ENCODE measurements at places on chromosomes 1 and 21.

GRCh38 chr1:183251101-183251958 is 65.3 kb downstream of the LAMC2 start:
- no peak for DNase-seq

- no peak for DNase-seq
These were observed 317.6 kb downstream of the PRDM2 start for GRCh38 chr1:14017531-14017961.

DNA sequence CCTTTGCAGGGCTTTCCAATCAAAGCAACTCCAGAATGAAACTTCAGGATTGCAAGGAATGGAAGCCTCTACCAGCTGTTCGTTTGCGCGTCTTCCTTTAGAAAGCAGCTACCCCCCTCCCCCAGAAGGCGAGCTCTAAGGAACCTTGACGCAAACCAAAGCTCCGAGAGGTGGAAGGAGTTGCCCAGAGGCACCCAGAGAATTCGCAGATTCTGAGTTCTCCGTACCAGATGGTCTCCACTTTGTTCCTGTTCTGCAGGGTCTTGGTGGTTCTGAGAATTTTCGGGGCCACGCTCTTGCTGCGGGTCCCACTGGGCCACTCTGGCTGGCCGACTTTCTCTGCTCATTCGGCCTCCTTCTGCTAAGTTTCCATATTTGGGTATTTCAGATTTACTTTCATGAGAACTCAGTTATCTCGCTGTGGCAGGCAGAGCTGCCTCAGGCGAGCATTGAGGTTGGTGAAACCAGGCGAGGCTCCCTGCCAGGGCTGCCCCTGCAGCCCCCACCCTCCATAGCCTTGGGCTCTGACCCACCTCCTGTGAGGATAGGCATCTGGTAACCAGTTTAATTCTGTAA is 801 bp downstream of the TRAF5 start:
- DNase-seq = no peak

DNA sequence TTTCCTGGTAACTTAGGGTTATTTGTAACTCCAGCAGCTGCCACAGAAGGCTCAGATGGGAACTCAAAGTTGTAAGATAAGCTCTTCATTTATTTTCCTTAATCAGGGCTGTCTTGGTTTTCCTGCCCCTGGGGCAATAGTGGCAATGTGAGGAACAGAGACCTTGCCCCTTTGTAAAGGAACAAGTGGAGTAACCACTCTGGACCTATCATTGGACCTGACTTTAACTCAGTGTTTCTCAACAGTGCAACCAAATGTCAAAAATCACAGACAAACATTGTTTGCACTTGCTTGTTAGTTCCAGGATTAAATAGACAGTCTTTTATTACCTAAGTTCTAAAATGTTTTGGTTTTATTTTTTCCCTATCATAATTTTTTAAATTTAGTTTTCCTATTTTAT is 2.8 kb upstream of the FMO3 start:
- no peak for DNase-seq

GRCh38 chr1:24505816-24506215 is 3.2 kb downstream of the RCAN3 start:
- no peak for DNase-seq

DNA sequence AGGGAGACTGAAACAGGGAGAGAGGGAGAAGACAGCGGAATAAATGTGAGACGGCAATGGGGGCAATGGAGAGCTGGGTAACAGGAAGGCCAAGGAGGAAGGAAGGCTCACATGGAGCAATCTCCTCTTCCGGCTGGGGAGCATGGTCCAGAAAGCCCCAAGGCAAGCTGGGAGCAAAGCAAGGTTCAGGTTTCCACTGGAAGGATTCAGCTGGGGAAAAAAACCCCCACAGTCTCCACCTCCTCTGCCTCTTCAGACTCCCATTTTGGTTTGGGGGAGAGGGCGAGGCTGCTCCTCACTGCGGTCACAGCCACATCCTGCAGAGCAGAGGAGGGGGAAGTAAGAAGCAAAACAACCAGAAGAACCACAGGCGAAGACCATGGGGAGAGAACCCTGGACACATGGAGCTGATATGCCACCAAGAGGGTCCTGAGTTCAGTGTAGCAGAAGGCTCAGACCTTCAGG is 650 bp downstream of the TNFAIP8L2 start:
- DNase-seq = peak; percentile 60

DNA sequence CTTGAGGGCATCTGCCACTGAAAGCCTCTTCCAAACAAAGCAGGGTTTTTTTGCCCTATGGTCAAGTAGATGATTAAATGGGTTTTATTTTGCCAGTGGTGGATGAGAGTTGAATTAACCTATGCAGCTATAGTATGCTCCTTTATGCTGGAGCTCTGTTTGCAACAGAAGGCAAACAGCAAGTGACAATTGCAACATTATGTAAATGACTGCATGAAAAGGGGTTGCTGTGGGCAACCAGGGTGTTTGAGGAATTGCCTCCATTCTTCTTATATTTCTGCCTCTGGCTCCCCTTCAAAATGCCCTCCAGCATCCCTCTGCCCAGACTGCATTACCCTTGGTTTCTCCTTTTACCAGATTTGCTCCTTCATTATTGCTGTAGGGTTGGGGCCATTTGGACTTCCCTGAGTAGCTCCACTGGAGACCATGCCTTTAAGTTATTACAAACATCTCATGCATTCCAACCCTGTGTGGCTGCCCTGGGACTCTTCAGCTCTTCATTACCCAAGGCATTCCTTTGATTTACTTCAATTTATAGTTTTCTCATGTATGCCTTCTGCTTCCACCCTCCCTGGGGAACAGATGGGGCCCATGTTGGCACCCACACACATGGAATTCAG is 398.4 kb downstream of the PRDM2 start:
- no peak for DNase-seq

DNA sequence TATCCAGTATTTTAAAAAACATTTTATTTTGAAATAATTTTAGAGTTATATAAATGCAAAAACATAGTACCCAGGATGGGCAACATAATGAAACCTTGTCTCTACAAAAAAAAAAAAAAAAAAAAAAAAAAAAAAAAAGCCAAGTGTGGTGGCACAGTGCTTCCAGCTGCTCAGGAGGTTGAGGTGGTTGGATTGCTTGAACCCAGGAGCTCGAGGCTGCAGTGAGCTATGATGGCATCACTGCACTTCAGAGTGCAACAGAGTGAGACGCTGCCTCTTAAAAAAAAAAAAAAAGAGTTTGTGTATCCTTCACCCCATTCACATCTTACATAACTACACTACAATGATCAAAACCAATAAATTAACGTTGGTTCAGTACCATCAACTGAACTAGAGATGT is 115.6 kb upstream of the KIF26B start:
- DNase-seq = no peak

DNA sequence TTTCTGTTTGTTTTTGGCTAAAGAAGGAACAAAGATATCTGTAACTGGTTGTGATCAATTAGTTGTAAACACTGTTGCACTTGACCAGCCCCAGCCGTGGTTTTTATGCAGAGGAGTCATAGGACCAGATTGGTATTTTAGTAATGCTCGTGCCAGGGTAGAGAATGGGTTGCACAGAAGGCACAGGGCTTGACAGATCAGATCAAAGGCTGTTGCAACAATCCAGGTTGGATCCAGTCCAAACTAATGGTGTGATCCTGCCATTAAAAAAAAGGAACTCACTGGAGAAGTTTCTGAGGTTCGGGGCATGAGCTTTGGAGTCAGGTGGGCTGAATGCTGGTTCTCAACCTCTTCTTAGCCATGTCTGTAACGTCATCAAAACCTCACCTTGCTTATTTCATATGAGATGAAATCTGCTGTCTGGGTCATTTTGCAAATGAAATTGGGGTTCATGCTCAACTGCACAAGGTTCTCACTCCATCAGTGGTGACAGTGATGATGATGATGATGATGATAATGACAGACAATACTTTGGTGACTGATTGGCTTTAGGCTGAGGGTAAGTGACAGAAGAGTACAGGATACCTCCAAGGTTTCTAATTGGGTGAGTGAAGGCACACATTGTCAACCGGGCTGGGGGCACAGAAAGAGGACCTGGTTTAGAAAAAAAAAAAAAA is 43.1 kb downstream of the ZNF281 start:
- DNase-seq = no peak

DNA sequence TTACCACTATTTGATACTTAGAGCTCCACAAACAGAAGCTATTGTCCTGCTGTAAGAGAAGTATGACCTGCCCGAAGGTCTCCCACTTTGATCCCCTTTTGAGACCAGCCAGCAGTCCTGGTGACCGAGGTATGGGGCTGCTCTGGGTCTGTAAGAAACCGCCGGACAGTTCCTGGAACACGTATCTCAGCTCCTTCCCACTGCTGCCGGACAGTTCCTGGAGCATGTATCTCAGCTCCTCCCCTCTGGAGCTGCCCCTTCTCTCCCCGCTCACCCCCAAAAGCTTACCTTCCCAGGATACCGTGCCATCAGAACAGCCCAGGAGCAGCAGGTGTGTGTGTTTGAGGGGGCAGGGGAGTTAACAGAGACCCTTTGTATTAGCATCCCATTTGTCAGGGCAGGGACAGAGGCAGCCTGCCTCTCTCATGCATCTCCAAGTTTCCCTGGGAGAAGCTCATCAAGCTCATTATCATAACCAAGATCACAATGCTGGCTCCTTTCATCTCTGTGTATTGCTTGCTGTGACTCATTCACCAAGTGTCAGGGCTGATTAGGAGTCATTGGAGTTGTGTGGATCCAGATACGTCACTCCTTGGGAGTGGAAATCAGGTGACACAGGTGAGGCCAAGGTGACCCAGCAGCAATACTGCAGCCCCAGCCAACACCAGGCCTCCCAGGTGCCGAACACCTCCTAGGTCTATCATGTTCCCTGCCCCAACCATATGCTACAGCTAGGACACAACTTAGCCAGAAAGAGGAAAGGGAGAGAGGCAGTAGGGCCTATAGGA is 25.3 kb downstream of the OPTC start:
- no peak for DNase-seq

Data from stimulated activated CD8-positive, alpha-beta memory T cell treated with anti-CD3 and anti-CD28 coated beads, Interleukin-15, amount 100 ng/mL, for 48 hours (primary cell).